ENCODE measurements at places on chromosomes 7 and 10.
A peak's percentile ranks its signal among the peaks of the same experiment; 100 is the strongest.

- H3K4me1 ChIP-seq: no peaks in the 10 kb centered on the region
- DNase-seq: no peak
- H3K27ac ChIP-seq: no peak overlapping the region
- H3K4me3 ChIP-seq: no peak overlapping the region
- H3K27me3 ChIP-seq: no peaks in the 10 kb centered on the region
Measured at GRCh38 chr7:102472126-102473041, 6.3 kb downstream of the POLR2J start.

- H3K4me3 ChIP-seq: no peak overlapping the region
- peak; percentile 59 for DNase-seq
- H3K4me1 ChIP-seq: peaks cover 17% of the 10 kb centered on the region
- H3K36me3 ChIP-seq: no peaks in the 10 kb centered on the region
- H3K27me3 ChIP-seq: no peaks in the 10 kb centered on the region
- H3K27ac ChIP-seq: peak overlapping the region; percentile 49
Measured at GRCh38 chr7:70392256-70392876, 739.6 kb upstream of the GALNT17 start.

DNA sequence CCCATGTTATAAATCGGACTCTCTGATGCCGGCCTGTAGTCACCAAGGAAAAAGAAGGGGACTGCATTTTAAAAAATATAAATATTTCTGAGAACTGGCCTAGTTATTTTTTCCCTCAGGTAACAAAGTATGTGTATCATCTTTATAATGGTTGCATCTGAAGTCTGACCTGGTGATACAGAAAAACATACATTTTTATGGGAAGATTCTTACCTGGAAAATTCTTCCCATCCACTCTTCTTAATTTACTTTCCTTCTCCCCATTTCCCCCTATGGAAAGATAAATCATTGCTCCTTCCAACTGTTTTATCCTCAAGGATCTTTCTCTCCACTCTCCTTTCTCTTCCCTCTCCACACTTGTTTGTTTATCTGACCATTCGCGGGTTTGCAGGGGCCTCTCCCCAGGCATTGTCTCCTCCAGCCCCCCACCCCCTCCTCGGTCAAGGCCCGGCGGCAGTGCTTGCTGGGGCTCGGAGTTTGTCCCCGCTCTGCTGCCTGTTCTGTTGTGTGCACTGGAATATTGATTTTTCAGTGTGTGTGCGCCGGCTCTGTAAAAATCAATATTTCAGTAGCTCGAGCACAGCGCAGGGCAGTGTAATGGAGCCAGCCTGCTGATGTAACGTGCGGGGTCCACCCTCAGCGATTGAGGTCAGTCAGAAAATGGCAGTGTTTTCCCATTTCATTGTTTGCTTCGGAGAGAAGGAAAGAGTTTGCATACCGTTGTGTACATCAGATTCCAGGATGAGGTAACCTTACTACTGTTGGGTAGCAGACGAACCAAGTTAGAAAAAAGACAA lies 199.5 kb upstream of the NFE2L3 start:
- H3K4me3 ChIP-seq: no peak overlapping the region
- no peaks in the 10 kb centered on the region for H3K36me3 ChIP-seq
- peaks cover 19% of the 10 kb centered on the region for H3K27me3 ChIP-seq
- no peak for DNase-seq

DNA sequence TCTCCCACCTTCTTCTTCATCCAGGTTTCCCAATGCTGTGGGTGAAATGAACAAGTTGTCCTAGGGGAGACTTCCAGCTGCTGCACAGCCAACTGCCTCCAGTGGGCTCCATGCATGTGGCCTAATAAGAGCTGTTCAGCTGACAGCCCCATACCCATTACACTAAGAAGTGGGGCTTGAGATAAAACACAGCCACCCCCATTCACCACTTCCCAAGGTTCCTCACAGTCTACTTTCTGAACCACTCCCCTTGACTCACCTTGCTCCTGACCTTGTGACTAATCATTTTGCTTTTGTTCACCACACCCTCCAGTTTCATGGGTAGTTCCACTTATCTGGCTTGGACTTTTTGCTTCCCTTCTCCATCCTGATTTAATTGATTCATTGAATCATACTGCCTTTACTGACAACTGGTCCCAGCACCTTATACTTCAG lies 119.3 kb downstream of the CABCOCO1 start:
- H3K27me3 ChIP-seq: no peaks in the 10 kb centered on the region
- H3K27ac ChIP-seq: no peak overlapping the region
- peak; percentile 40 for DNase-seq

- H3K27me3 ChIP-seq: no peaks in the 10 kb centered on the region
- no peak for DNase-seq
- no peaks in the 10 kb centered on the region for H3K36me3 ChIP-seq
- H3K4me1 ChIP-seq: no peaks in the 10 kb centered on the region
- H3K27ac ChIP-seq: no peak overlapping the region
- no peak overlapping the region for H3K4me3 ChIP-seq
Measured at GRCh38 chr7:17186745-17187530, 111.5 kb upstream of the AHR start.

- peaks cover 8% of the 10 kb centered on the region for H3K4me1 ChIP-seq
- no peaks in the 10 kb centered on the region for H3K27me3 ChIP-seq
- DNase-seq: peak; percentile 75
- no peaks in the 10 kb centered on the region for H3K36me3 ChIP-seq
Measured at GRCh38 chr10:3978174-3978573, 193.2 kb upstream of the KLF6 start.
